Cortex of kidney (tissue), 1 donor: ENCODE measurements at places on chromosomes 6 and 20.

- DNase-seq = no peak
Measured at GRCh38 chr6:121236984-121237383, 97.3 kb downstream of the TBC1D32 start.

DNA sequence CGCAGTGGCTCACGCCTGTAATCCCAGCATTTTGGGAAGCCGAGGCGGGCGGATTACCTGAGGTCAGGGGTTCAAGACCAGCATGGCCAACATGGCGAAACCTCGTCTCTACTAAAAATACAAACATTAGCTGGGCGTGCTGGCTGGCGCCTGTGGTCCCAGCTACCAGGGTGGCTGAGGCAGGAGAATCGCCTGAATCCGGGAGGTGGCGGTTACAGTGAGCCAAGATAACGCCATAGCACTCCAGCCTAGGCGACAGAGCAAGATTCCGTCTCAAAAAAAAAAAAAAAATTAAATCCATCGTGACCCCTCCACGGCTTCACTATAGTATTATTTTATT, 1.2 kb upstream of the CPNE1 start:
- DNase-seq = no peak

DNA sequence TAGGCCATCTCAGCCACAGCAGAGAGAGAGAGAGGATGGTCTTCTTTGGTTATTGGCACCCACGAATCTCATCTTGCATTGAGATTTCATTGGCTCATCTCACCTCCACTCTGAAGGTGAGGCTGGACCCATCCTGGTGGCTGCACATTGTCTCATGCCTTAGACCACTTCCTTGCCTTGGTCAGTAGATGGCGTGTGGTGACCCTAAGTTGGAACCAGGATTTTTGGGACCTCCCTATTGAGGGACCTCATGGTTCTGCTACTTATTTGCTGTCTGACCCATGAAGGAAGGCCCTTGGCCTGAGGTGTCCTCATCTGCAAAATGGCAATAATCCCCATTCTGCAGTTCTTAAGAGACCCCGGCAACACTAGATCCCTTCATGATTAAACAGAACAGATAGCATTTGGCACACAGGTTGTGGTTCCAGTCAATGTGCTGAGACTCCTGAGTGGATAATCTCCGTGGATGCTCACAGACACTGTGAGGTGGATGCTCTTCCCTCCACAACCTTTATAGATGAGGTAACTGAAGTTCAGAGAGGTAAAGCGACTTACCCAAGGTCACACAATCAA, 21.5 kb upstream of the AAR2 start:
- no peak for DNase-seq

DNA sequence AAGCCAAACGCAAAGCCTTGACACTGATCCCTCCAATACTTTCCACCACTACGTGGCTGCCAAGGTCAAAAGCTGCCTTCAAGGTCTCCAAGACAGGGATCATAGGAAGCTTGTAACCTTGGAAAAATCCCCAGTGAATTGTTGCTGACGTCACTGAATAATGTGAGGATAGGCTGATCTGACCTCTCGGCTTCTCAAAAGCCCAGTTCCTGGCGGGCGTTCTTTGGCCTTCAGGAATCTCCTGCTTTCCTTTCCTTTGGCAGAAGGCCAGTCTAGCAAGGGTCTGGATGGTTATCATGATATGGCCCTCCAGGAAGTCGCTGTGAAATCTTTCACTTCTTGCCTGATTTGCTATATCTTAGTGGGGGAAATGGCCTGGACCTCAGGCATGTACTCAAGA, 61.4 kb upstream of the TNFAIP3 start:
- no peak for DNase-seq

- DNase-seq = no peak
Measured at GRCh38 chr20:45649312-45649863, 18.3 kb upstream of the WFDC9 start.

GRCh38 chr6:148952147-148953035, 205.6 kb downstream of the UST start:
- no peak for DNase-seq

DNA sequence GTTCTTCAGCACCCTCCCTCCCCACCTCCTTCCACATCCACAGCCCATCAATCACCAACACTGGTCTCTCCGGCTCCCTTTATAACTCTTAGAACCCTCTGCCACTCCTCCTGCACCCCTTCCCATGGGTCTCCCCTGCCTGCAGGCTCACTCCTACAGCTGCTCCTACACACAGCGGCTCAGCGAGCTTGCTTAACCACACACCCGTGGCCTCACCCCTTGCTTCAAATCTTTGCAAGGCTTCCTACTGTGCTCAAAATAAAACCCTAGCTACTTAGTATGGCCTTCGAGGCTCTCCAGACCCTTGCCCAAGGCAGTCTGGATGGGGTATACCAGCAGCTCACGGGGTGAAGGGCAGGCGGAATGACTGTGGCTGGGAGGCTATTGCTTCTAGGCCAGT, 63.7 kb downstream of the JPH2 start:
- DNase-seq = no peak

DNA sequence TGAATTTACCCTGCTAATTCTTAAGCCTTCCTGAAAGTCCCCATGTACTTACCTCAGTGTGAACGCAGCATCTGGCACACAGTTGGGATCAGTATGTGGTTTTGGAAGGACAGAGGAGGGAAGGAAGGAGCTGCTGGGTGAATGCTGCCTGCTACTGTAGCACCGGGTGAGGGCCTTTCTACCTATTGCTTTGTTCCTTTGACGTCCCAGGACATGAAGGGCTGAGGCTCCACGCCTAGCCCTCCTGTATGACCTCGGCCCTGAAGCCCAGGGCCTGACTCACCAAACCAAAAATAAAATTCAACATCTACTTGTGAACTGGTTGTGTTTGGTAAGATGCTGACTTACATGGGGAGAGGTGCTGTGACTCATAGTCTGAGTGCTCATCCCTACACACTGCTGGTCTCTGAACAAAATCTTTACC, 51.1 kb downstream of the ARID1B start:
- DNase-seq = no peak

GRCh38 chr6:28160233-28160632, 18.6 kb downstream of the ZKSCAN8 start:
- no peak for DNase-seq

DNA sequence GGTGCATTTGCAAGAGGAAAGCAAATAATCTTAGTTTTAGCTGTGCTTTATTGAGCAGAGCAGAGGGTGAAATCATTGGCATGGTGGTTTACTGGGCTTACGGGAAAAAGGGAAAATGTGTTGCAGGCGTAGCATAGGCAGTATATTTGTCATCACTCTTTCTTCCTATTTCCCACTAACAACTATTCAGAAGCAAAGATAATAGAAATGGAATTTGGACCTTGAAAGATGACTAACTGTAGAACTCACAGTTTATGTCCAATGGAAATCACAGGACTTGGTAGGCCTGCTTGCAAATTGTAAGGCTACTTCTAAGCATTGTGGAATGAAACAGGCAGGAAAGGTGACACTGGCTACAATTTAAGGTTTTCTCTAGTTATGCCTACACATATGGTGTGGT, 611.9 kb upstream of the MAN1A1 start:
- DNase-seq = no peak

- DNase-seq = no peak
Measured at GRCh38 chr6:151113641-151114040, 126.1 kb upstream of the AKAP12 start.

DNA sequence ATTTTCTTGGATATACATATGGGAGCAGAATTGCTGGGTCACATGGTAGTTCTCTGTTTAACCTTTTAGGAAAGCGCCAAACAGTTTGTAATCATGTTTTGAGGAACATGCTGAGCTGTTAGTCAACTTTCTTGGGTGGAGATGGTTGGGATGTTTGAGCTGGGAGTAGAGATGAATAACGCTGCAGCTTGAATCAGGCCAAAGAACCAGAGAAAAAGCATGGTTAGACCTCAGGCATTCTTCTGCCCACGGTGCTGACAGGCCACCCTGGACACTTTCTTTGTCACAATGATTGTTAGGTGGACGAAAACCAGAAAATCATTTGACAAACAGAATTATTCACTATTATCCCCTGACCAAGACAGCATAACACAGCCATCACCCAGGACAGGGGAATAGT, 66.8 kb downstream of the PRDM1 start:
- no peak for DNase-seq
